ENCODE measurements at places on chromosomes 6 and 20. TPM values are rescaled to one million over a fixed set of nuclear protein-coding genes. Genes with fewer than 3 reads are reported as not detected.

- no peak for DNase-seq
Measured at GRCh38 chr20:41173791-41174341, 36.5 kb downstream of the PLCG1 start.

GRCh38 chr6:9248133-9248532 lies 812.8 kb upstream of the SLC35B3 start:
- no peak for DNase-seq

Gene IMPG1
- total RNA-seq, result not detected

DNA sequence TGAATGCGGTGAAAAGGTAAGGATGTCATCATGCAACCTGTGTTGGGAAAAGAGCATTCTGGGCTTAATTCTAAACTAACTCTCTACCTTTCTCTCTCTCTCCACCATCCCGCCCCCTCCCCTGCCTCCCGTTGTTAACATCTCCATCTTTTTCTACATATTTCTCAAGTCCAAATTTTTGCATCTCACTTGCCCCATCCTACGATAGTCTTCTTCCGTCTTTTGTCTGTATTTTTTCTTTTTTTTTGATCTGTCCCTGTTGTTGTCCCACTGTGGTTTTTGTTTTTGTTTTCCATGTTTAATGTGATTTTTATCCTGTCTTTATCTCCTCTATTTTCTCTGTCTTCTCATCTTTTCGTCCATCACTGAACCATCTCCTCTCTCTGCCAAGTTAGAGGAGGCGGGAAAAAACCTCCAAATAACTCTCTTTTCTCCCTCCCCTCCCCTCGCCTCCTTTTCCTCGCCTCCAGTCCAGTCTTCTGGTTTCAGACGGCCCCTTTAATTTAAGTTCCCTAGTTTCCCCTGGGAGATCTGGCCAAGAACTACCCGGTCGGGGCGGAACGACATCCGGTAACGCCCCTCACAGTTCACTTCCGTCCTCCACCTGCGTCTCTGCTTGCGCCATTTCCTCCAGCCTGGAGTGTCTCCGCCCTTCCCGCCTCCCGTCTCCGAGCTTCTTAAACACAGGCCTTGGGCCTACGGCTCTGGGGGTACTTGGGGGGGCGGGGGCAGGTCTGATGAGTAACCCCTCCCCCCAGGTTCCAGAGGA lies at the start of gene NFKBIL1:
Gene NFKBIL1 (plus strand): TSS at position 651 of the 769 bp plus-strand sequence. CDS start 87 bp downstream, at position 738.
- DNase-seq, result peak; percentile 97

GRCh38 chr6:15504581-15505350 lies 158.1 kb downstream of the DTNBP1 start:
- DNase-seq, result peak; percentile 82

DNA sequence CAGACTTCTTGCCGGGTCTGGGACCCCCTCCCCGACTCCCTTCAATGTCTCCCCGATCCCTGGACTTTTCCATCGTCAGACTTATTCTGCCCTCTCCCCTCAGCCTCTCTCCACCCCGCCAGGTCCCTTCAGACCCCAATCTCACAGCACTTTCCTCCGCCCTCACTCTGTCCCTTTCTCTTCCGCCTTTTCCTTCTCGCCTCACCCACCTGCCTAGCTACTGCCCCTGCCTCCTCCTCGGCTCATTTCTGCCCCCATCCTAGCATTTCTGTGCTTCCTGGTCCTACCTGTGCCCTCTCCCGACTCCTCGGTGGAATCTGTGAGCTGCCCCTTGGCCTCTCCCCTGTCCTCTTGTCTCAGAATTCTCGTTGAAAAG lies 616 bp downstream of the CHMP4B start:
- DNase-seq, result no peak

Gene CHRNA4
- 1.5 TPM for total RNA-seq
